ENCODE measurements at places on chromosomes 16 and 17.
A peak's percentile ranks its signal among the peaks of the same experiment; 100 is the strongest.

GRCh38 chr16:50666658-50667496, 14.2 kb downstream of the SNX20 start:
- DNase-seq, result no peak

DNA sequence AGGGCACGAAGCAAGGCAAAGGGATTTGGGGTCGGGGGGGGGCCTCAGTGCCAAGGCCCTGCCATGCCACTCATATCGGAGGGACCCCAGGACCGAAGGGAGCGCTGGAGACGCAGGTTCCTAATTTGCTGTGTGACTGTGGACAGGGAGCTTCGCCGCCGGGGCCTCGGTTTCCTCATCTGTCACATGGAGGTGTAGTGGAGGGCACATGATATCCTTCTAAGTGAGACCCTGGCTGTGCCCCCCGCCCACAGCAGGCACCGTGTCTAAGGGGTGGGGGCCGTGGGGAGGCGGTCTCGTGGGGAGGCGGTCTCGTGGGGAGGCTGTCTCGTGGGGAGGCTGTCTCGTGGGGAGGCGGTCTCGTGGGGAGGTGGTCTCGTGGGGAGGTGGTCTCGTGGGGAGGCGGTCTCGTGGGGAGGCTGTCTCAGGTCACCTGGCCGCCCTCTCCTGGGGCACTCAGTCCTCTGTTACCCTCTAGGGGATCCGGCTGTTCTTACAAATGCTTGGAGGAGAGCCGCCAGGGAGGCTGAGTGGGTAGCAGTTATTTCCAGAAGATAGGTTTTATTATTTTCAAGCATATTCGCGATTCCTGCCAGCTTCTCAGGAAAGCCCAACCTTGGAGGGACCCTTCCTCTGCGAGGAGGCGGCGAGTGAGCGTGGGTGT, 205.0 kb downstream of the NTN1 start:
- DNase-seq, result no peak

DNA sequence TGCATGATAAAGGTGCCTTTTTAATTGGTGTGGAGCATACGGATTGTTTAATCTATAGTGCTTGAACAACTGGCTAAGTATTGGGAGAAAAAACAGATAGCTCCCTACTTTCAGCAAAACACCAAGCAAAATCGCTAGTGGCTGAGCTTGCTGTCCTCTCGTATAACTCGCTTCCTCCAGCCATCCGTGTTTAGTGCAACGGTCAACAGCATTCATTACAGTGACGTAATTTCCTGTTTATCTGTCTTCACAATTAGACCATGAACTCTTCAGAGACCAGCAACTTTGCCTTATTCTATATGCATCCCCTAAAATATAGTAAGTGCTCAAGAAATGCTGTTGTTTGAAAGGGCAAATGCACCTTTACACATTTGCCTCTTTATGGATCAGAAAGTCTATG, 511.9 kb downstream of the HAPSTR1 start:
- DNase-seq, result no peak

DNA sequence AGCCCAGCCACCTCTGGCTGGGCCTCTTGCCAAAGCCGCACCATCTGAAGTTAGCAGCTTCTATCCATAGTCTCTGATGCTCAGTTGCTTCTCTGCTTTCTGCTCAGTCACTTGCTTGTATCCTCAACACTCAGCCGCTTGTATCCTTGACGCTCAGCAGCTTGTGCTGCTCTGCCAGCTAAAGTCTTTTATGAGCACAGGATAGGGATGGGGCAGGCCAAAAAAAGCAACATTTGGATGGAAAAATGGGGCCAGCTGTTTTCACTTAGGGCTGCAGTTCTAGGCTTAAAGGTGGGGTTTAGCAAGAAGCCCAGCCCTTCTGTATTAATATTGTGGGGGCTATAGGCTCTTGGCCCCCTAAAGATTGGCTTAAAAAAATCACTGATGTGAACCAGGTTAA, 739.4 kb downstream of the CDH8 start:
- no peak for DNase-seq

DNA sequence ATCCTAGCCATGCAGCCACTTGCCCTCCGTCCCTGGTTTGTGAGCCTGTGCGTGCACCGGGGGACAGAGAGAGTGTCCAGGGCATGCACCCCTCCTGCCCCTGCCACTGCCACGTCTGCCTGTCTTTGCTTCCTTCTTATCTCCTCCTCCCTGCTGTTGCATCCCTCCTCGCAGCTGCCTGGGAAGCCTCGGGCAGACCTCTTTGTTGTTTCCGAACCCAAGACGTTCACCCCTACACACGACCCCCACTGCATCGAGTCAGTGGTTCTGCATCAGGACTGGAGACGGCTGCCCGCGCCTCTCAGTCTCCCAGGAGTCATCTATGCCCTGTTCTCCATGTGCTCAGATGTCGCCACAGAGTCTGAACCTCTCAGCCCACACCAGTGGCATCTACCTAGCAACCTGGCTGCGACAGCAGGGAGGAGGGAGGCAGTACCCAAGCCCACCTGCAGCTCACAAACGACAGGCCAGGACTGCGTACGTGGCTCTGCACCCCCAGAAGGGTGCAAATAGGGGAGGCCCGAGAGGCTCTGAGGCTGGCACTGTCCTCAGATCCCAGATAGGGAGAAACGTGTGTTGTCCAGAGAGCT, 5.2 kb downstream of the TIMP2 start:
- no peak for DNase-seq

- peak; percentile 90 for DNase-seq
Measured at GRCh38 chr16:89556750-89557689, 3.5 kb upstream of the RPL13 start.

DNA sequence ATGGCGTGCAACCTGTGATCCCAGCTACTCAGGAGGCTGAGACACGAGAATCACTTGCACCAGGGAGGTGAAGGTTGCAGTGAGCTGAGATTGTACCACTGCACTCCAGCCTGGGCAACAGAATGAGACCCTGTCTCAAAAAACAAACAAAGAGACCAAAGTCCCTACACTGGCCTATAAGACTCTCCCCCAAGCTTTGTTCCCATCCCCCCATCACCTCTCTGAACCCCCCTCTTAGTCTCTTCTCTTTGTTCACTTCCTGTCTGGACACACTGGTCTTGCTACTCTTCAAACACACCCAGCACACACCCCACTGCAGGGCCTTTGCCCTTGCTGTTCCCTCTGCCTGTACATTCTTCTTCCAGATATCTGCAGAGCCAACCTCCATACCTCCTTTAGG, 7.8 kb upstream of the SCNN1B start:
- no peak for DNase-seq

GRCh38 chr16:35365675-35366074, 1906.3 kb downstream of the TP53TG3F start:
- no peak for DNase-seq

DNA sequence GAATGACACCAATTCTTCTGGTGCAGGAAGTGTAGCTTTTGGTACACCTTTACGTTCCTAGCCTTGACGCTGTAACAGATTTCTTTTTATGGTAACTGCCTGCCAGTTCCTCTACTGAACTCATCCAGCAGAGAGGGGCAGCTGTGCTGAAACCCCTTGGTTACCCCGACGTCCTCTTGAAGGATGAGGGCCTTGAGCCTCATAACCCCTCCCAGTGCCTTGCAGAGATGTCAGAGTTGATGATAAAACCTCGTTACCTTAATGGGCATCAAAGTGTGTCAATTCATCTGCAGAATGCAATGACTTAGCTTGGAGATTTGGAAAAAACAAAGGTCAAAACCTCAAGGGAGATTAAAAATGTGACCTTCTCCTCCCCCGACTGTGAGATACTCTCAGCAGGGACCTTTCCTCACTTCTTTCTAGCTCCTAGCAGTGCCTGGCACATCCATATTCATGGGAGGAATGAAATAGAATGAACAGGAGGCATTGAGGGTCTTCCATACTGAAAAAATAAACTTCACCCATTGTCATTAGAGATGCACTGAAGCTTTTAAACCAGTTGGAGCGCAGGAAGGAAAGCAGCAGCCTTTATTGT, 69.2 kb downstream of the SDR42E1 start:
- DNase-seq, result peak; percentile 77

DNA sequence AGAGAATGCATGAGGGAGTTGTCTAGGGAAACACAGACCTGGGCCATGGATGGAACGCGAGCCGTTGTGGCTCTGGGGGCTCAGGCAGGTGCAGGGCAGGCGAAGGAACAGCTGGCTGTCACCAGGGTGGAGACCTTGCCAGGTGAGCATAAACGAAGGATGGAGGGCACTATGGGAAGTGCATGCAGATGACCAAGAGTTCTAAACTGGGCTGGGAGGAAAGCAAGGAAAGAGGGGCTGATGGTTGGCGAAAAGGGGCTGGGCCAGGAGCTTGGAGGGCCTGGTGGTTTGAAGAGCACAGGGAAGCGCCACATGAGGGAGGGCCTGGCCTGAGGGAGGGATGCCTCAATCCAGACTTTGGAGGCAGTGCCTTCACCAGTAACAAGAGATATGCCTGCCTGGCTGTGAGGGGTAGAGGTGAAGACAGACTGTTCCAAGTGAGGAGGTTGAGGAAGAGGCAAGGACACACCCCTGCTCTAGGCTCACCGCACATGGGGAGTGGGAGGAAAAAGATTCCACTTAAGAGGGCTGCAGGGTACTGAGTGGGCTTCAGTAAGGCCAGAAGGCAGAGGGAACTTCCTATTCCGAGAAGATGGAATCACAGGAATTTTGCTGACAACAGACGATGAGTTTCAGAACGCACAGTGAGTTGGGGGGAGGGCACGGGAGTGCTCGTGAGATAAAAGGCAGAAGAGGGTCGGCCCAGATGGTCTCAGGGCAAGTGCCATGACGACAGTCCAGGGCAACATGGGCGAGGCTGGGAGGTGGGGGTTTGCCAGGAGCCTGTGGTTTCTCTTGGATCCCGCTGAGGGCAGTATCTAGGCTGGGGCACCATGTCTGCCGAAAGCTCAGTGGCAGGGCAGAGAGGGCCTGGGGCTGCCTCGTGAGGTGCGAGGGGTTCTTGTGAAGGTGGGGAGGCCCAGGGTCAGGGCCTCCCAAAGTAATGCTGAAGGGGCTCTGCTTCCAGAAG, 20.6 kb downstream of the B9D1 start:
- no peak for DNase-seq

DNA sequence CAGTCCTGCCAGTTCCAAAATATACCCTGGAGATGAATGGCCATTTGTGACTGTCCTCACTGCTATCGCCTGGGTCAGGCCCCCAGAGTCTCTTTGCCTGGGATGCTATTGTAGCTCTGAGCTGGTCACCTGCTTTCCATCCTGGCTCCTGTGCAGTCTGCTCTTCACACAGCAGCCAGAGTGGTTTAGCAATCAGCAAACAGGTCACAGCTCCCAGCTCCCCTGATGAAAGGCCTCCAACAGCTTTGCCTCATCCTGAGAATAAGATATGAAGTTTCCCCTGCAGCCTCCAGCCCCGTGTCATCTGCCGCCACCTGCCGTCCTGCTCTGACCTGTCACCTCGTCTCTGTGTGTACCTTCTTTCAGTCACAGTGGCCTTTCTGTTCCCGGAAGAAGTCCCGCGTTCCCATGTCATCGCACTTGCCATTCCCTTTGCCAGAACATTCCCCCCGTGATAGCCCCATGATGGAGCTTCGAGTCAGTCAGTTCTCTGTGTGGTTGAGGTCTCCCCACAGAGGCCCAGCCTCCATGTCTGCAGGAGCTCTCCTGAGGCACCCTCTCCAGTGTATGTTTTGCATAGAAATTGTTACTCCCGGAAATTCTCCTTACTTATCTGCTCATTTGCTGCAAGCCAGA, 281.5 kb downstream of the SNX29 start:
- DNase-seq, result no peak

DNA sequence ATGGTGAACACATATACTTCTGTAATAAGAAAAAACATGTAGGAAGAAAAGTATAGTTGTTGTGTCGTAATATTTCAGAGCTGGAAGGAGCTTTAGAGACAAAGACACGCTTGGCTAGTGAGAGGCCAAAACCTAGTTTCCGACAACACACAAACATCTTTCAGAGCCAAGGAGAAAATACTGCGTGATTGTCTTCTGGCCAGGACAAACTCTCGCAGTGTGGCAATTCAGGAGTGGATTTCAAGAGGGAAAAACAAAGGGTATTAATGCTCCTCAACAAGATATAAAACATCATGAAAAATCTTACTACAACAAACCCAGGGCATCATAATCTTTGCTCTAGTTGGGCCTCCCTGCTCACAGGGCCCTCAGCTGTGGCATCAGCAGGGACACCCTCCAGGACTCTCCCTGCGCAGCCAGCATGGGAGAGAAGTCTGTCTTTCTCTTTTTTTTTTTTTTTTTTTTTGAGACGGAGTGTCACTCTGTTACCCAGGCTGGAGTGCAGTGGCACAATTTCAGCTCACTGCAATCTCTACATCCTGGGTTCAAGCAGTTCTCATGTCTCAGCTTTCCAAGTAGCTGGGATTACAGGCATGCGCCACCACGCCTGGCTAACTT, 66.4 kb downstream of the CYB5B start:
- DNase-seq, result no peak

DNA sequence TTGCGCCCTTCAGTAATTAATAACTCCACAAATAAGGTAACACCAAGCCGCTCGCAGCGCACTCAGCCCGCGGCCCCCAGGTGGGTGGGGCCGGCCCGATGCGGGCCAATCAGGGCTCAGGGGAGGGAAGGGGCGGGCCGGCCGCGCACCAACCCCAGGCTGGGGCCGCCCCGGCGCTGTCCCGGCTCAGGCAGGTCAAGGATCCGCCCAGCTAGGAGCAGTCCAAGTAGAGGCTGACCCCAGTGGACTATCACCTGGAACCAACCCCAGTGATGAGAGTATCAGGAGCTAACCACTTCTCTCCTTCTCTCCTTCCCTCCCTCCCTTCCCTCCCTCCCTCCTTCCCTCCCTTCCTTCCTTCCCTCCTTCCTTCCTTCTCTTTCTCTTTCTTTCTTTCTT, 110.8 kb downstream of the C16orf78 start:
- DNase-seq, result peak; percentile 67

GRCh38 chr17:33905338-33905800, 349.7 kb upstream of the CCL2 start:
- DNase-seq, result no peak

GRCh38 chr16:4489030-4489429, 12.8 kb downstream of the HMOX2 start:
- no peak for DNase-seq

GRCh38 chr17:47212458-47212857, 3.3 kb downstream of the MYL4 start:
- DNase-seq, result no peak

GRCh38 chr16:55513616-55514015, 4.7 kb downstream of the LPCAT2 start:
- DNase-seq, result no peak

GRCh38 chr16:56944954-56945839, 13.3 kb downstream of the HERPUD1 start:
- no peak for DNase-seq

DNA sequence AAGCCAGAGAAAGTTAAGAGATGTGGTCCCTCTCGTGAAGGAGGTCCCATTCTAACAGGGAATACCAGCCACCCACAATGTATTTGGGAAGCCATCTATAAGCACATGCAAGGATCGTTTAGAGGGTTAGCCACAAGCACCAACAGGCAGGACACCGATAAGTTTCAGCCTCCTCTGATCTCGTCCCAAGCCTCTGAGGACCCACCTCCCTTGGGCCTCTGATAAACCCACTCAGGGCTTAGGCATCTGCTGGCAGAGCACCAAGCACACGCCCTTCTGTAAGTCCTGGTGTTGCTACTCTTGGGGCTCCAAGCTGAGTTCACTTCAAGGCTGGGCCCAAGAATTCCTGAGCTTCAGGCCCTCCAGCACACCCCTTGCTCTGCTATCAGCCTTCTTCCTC, 5.4 kb upstream of the PNPO start:
- DNase-seq, result no peak

Data from brain (organoid and tissue), 16 donors.